Thymus (tissue), 14 donors: ENCODE measurements at places on chromosomes 4 and X.
A peak's percentile ranks its signal among the peaks of the same experiment; 100 is the strongest.

DNA sequence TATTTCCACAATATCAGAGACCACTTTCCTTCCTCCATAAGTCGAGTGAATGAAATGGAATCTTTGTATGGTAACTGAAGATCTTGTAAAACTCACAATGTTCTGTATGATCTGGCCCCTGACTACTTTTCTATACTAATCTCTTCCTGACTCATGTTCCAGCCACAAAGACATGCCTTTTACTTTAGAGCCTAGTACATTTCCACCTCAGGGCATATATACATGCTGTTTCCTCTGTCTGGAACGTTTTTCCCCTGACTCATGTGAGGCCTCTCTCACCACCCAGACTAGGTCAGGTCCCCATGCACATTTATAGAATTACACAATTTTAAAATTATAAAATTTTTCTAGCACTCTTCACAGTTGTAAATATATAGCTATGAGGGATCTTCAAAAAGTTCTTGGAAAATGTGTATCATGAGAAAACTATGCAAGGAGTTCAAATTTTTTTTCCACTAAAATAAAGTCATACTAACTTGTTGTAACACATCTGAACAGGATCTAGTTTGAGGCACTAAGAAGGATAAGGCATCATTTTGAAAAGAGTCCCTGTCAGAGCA lies 208.8 kb downstream of the SH2D1A start:
- no peak overlapping the region for H3K27ac ChIP-seq
- no peak for DNase-seq
- H3K36me3 ChIP-seq = no peaks in the 10 kb centered on the region
- no peaks in the 10 kb centered on the region for H3K4me1 ChIP-seq
- H3K27me3 ChIP-seq = no peaks in the 10 kb centered on the region
- H3K4me3 ChIP-seq = no peak overlapping the region

DNA sequence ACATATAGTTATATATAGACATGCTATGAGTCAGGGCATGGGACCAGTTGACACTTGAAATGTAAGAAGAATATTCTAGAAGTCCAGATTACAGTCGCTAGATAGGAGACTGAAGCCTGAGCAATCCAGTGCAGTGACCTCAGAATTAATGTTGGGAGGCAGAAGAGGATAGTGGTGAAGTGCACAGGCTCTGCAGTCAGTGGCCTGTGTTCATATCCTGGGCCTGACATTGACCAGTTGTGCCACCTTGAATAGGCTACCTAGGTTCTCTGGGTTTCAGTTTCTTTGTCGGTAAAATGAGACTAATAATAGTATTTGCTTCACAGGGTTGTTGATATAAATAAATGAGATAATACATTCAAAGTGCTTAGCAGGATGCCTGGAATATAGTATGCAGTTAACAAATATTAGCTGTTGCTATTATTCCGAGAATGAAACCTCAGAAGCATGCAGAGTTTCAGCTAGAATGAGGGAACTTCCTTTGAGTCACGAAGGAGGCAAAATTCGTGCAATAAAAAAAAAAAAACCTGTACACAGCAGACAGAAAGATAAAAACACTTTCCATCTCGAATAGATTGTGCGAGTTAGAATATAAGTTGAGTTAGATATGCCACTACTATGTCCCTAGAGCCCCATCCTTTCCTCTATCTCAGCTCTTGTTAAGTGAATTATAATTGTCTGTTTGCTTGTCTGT lies 4.0 kb upstream of the SH2D1A start:
- no peak for DNase-seq
- no peaks in the 10 kb centered on the region for H3K36me3 ChIP-seq
- no peak overlapping the region for H3K4me3 ChIP-seq
- H3K27ac ChIP-seq = peak overlapping the region; percentile 68
- H3K4me1 ChIP-seq = peaks cover 12% of the 10 kb centered on the region

DNA sequence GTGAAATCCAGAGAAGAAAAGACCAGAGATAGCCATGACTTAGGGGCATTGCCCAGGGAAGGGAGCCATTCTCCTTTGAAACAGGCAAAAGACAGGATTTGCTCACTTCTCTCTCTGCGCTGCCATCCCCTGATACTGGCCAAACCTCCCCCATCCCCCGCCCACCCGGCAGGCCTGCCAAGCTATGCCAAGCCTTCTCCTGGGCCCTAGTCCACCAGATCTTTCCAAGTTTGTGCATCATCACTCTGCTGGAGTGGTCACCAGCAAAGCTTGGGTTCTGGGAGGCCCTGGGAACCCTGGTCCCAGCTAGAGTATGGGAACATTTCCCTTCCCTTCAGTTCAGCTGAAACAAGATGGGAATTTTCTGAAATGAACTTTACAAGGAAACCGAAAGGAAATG lies 18.4 kb downstream of the EFNB1 start:
- DNase-seq = no peak
- no peak overlapping the region for H3K4me3 ChIP-seq

- H3K4me1 ChIP-seq = no peaks in the 10 kb centered on the region
- H3K36me3 ChIP-seq = no peaks in the 10 kb centered on the region
- peaks cover 4% of the 10 kb centered on the region for H3K27me3 ChIP-seq
- H3K27ac ChIP-seq = no peak overlapping the region
- H3K4me3 ChIP-seq = no peak overlapping the region
These were observed 23.0 kb upstream of the SLC25A4 start for GRCh38 chr4:185119927-185120630.

DNA sequence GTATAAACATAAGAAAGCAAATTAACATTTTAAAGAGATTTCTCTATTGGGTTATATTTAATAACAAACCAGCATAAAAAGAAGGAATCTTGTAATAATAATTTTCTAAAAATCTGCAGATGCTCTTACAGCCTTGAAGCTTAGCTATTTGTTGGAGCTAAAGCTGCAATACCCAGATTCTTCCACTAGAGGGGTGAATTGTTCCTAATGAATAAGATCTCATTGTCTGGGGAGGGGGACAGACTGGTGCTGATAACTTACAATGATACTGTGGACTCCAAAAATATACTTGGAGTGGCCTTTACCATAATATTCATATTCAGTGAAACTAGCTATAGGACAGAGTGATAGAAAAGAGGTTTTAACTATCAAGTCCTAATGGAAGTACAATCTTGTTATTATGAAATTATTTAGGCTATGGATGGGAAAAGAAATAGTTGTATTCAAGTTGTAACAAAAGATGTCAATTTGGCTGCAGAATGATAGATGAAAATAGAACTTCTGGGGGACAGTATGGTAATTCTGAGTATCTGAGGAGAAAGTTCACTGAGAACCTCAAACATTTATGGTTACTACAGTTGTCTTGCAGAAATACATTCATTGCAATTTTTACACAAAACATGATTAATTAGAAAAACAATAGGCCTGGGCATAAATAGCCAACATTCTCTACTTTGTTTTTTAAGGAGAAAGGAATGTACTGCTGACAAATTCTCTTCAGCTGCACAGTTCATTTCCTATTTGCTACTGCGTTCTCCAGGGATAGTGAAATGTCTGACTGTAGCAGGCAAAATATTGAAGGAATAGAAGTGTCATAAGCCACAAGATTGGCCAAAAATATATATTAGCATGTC lies 443.3 kb downstream of the GBA3 start:
- H3K4me3 ChIP-seq = no peak overlapping the region
- H3K4me1 ChIP-seq = no peaks in the 10 kb centered on the region
- H3K27ac ChIP-seq = no peak overlapping the region
- no peak for DNase-seq
- no peaks in the 10 kb centered on the region for H3K36me3 ChIP-seq
- H3K27me3 ChIP-seq = no peaks in the 10 kb centered on the region

DNA sequence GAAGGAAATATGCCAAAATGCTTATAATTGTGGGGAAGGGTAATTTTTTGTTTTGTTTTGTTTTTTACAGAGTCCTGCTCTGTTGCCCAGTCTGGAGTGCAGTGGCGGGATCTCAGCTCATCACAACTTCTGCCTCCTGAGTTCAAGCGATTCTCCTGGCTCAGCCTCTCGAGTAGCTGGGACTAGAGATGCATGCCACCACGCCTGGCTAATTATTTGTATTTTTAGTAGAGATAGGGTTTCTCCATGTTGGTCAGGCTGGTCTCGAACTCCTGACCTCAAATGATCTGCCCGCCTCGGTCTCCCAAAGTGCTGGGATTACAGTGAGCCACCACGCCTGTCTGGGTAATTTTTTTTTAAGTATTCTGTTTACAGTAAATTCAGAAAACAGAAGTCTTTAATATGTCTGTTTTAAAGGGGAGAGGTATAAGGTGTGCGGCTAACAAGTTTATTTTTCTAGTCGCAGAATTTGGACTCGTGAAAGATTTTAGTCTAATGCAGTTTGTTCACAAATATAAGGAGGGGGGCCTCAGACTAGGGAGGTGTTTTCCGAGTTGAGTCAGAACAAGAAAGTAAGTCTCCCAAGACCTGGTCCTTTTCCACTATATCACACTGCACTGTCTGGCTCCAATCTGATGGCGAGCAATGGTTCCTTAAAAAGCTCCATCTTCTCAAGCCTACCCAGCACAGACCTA lies 1.5 kb downstream of the ACSL1 start:
- no peaks in the 10 kb centered on the region for H3K36me3 ChIP-seq
- no peaks in the 10 kb centered on the region for H3K27me3 ChIP-seq
- no peak for DNase-seq
- H3K4me3 ChIP-seq = no peak overlapping the region
- H3K4me1 ChIP-seq = peaks cover 6% of the 10 kb centered on the region

DNA sequence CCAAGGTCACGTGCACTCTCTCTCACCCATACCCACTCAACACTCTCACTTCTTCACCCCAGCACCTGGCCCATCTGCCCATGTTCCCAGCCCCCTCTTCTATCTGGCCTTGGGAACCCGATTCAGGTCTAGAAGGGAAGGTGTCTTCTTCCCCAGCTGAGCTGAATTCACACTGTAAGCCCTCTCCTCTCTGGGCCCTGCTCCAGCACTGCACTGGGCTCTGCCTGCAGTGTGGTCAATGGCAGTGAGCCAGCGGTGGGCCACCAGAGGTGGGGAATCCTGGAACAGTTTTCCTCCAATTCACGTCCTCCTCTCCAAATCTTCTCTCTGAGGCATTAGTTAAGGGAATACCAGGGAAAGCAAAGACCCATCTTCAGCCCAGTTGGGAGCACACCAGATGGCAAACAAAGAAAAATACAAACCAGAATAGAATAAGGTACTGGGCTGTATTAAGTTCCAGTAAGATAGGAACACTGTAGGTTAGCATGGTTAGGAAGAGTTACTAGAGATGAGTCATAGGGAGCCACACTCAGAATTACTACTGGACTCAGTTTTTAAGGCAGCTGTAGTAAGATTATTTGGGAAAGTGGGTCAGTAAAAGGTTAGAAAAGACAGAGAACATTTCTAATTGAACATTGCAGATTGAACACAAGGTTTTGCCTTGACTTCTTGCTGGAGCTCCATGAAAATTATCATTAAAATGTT lies 5.0 kb downstream of the AWAT2 start:
- H3K36me3 ChIP-seq = no peaks in the 10 kb centered on the region
- H3K27me3 ChIP-seq = no peaks in the 10 kb centered on the region
- H3K4me1 ChIP-seq = no peaks in the 10 kb centered on the region

- H3K27ac ChIP-seq = no peak overlapping the region
- DNase-seq = no peak
- no peaks in the 10 kb centered on the region for H3K27me3 ChIP-seq
These were observed 1187.6 kb downstream of the RPA4 start for GRCh38 chrX:98071331-98071730.

DNA sequence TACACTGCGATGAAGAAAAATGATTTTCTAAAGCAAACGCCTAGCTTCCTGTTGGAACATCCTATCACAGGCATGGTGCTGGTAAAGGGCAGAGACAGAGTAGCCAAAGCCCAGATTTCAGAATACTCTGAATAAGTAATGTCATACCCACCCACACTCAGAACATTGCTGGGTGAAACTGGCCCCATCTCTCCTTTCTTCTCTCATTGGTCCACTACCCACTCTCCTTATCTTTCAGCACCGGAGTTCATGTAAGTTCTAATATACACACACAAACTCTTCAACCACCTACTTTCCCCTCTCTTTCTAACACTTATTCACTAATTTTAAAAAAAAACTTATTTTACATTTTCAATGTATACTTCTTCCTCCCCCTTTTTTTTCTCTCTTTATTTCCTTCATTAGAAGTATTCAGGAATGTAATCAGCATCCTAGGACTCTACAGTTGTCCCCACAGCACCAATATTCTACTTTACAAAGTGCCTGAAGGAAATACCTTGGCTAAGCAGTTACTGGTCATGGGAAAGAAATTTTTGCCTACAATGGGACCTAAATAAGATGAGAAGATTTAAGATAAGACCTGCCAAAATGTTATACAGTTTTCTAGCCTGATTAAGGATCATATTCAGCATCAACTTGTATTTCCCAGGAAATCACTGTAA lies 63.0 kb downstream of the SEC24D start:
- no peaks in the 10 kb centered on the region for H3K27me3 ChIP-seq
- H3K4me3 ChIP-seq = no peak overlapping the region
- H3K36me3 ChIP-seq = no peaks in the 10 kb centered on the region
- no peak overlapping the region for H3K27ac ChIP-seq
- DNase-seq = no peak

GRCh38 chr4:78155616-78156105 lies 98.5 kb downstream of the FRAS1 start:
- H3K27ac ChIP-seq = no peak overlapping the region
- no peaks in the 10 kb centered on the region for H3K4me1 ChIP-seq
- no peak overlapping the region for H3K4me3 ChIP-seq
- H3K36me3 ChIP-seq = no peaks in the 10 kb centered on the region
- H3K27me3 ChIP-seq = no peaks in the 10 kb centered on the region

DNA sequence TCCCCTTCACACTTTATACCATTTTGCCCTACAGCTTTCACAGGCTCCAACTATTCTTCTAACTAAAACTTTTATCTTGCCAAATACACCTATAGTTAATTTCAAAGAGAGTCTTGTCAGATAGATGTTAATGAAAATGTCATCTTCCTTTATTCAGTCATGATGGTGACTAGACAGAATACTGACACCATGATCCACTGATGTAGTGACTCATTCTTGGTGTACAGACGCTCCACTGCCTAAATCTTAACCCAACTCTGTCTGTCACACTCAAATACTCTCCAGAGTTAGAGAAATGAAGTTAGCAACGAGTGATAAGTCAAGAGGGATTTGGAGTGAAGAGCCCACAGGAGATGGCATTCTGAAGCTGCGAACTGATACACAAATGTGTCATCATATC lies 32.1 kb upstream of the HDAC8 start:
- H3K27me3 ChIP-seq = no peaks in the 10 kb centered on the region
- no peak overlapping the region for H3K4me3 ChIP-seq
- no peaks in the 10 kb centered on the region for H3K4me1 ChIP-seq
- no peak overlapping the region for H3K27ac ChIP-seq
- DNase-seq = no peak
- no peaks in the 10 kb centered on the region for H3K36me3 ChIP-seq

DNA sequence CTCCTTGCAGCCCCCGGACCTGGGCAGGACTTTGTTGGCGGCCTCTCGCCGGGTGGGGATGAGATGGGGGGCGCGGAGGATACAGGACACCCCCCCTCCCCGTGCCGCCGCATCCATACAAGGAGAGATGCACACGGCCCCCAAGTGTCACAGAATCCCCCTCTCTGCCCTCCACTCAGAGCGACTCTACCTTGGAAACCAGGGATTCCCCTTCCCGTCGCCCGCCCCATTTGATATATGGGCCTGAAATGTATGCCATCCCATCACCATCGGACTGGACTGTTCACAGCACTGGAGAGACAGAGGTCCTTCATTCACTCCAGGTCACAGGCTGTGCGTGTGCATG lies 426 bp downstream of the PORCN start:
- peak overlapping the region; percentile 75 for H3K4me3 ChIP-seq
- no peak for DNase-seq
- peaks cover 5% of the 10 kb centered on the region for H3K4me1 ChIP-seq
- H3K36me3 ChIP-seq = no peaks in the 10 kb centered on the region

- H3K36me3 ChIP-seq = no peaks in the 10 kb centered on the region
- peaks cover 8% of the 10 kb centered on the region for H3K4me1 ChIP-seq
- no peak for DNase-seq
- no peak overlapping the region for H3K4me3 ChIP-seq
- peaks cover 16% of the 10 kb centered on the region for H3K27me3 ChIP-seq
- no peak overlapping the region for H3K27ac ChIP-seq
These were observed 2.2 kb downstream of the WFS1 start for GRCh38 chr4:6271701-6272465.
